Activated CD4-positive, alpha-beta memory T cell treated with anti-CD3 and anti-CD28 coated beads for 36 hours (primary cell): ENCODE measurements at places on chromosomes 16 and 17. TPM values are rescaled to one million over a fixed set of nuclear protein-coding genes. Genes with fewer than 3 reads are reported as not detected.

IGFBP4 gene
- 15.5 TPM for total RNA-seq

WSCD1 gene
- 0.50 TPM for total RNA-seq

PRSS21 gene
- total RNA-seq, result 6.2 TPM

CCDC57 gene
- total RNA-seq, result 49.6 TPM

HOXB4 gene
- 2.3 TPM for total RNA-seq

RPRML gene
- not detected for total RNA-seq

TLCD2 gene
- total RNA-seq, result 0.85 TPM

PSMC3IP gene
- 26.4 TPM for total RNA-seq

FOXC2 gene
- not detected for total RNA-seq

TPSAB1 gene
- total RNA-seq, result not detected

TMEM92 gene
- 0.07 TPM for total RNA-seq

PTX4 gene
- not detected for total RNA-seq

GAS2L2 gene
- total RNA-seq, result not detected

C17orf78 gene
- not detected for total RNA-seq

MGAT5B gene
- total RNA-seq, result 0.38 TPM

ZSCAN10 gene
- total RNA-seq, result not detected

OR2C1 gene
- not detected for total RNA-seq

NXN gene
- total RNA-seq, result 0.33 TPM

KRT9 gene
- not detected for total RNA-seq

ITGAL gene
- 218 TPM for total RNA-seq

RRAD gene
- total RNA-seq, result 0.48 TPM

ZFPM1 gene
- 12.0 TPM for total RNA-seq

OR4D1 gene
- total RNA-seq, result 0.17 TPM

SMG1 gene
- 91.8 TPM for total RNA-seq

CDH1 gene
- 2.4 TPM for total RNA-seq

IRF8 gene
- total RNA-seq, result 41.7 TPM

PARD6A gene
- total RNA-seq, result 11.2 TPM

TRPV3 gene
- 0.77 TPM for total RNA-seq

ATAD5 gene
- 32.9 TPM for total RNA-seq

HOXB1 gene
- not detected for total RNA-seq
